Heart left ventricle (tissue), 16 donors: ENCODE measurements at places on chromosomes 4 and X.

DNA sequence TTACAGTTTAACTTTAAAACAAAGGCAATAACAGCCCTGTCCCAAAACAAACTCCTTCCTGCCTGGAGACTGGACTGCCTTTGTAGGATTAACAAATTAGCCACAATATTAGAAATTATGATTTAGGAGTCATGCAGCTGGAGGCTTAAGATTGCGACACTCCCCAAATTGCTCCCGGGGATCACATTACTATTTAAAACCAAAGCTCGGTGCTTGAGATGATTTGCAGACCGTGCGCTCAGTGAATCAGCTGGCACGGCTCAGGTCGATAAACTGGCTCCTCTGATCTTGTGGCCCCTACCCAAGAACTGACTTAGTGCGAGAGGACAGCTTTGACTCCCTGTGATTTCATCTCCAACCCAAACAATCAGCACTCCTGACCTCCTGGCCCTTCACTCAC lies 829.3 kb downstream of the NLGN4X start:
- DNase-seq: no peak

GRCh38 chr4:86720508-86721068 lies 126.5 kb downstream of the PTPN13 start:
- DNase-seq: no peak

DNA sequence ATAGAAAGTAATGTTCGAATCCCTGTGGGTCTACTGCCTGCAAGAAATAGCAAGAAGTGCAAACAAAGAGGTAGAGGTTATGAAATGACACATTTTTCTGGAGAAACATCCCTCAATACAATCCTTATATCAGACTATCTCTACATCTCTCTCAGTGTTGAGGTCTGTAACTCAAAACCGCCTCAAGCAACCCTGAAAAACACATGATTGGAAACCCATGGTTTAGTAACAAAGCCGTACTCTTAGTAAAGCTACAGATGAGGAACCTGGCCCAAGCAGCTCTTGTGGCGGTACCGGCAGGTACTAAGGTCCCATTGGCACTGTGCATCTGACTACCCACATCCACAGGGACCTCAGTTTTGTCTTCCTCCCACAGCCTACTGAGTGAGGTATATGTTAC lies 53.9 kb downstream of the IRF2 start:
- DNase-seq: no peak

DNA sequence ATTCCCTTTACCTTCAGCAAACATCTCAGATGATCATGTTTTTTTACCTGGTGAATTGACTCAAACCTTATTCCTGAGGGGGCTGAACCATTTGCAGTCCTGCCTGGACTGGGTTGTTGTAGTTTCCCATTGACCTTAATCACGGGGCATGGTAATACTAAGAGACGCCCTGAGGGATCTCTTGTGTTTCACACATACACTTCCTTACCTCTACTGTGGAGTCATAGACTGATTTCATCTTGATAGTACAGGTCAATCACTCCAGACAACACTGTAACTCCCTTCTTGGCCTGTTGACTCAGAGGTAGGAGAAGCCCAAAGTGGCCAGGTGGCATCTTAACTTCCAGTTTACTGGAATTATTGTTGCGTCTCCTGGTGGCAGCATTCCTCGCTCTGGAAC lies 1064.0 kb upstream of the PCDH10 start:
- no peak for DNase-seq

DNA sequence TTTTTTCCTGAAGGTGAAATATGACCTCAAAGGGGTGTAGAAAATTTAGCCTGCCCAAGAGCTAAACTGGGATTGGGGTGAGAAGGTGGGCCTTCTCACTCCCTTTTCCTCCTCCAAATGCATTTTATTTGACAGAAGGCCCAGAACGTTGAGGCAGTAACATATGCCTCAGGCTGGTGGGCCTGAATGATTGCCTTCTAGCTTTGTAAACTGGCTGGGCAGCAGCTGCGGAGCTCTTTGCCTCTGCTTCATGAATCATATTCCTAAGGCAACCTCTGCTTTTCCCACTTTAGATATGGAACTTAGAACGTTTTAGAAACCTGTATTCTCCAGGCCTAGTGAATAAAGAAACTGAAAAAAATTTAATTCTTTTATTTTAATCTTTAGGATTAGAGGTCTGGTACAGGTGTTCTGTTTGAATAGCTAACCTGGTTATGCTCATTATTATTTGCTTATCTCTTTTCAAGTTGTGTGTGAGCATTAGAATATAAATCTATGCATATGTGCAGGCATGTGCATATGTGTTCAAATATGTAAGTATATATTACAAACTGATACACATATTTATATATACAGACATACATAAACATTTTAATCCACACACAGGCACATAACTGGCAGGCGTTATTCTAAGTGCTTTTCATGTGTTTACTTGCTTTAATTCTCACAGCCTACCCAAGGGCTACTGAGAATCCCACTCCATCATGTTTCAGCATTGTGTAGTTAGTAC lies 11.5 kb downstream of the PRDM8 start:
- no peak for DNase-seq

- DNase-seq: no peak
Measured at GRCh38 chr4:113950207-113950606, 29.2 kb downstream of the ARSJ start.

DNA sequence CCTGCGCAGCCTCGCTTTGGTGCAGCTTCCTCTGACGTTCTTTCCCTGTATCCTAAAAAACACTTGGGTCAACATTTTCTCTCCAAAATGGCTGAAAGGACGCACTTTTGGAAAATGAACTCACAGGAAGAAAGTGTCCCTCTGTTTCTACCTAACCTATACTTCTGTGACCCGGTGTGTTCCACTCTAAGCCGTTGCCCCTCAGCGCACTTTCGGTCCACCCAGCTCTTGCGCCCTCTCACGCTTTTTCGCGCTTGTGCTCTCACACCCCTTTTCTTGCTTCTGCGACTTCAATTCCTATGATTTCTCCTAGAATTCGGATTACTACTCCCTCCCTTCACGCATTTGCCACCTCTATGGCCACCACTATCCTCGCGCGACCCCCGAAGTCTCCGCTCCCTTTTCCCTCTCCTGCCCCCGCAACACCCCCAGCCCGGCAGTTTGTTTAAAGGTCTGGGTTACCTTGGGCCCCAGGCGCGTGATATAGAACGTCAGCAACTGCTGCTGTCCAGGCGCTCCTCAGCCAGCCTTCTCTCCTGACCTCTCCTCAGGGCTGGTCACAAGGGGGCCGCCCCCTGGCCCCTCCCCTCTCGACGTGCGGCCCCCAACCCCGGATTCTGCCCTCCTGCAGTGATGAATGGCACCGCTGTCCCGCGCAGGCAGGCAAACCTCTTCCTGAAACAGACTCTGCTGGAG lies at the start of gene USP51:
Gene USP51 (minus strand): TSS at position 535 of the 696 bp plus-strand sequence. CDS start 909 bp downstream, outside the sequence.
- DNase-seq: peak; percentile 46

DNA sequence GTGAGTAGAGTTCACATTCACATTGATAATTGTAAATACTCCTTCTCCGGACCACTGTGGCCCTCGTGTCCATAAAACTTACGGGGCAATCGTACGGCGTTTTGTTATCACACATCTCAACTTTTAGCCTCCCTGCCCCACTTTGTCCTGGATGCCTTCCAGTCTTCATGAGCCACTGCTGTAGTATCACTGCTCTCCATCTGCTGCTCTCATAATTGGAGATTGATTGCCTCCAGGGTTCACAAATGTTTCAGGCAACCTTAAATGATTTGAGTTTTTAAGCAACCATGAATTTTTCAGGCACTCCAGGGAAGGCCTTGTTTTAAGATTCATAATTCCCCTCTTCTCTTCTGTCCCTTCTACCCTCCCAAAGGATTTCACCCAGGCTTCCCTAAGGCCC lies 28.4 kb downstream of the ALPK1 start:
- DNase-seq: no peak

- no peak for DNase-seq
Measured at GRCh38 chrX:145919400-145919799, 101.8 kb downstream of the SLITRK2 start.

- no peak for DNase-seq
Measured at GRCh38 chr4:4289597-4289940, 385 bp downstream of the LYAR start.

GRCh38 chr4:155143512-155143911 lies 64.9 kb upstream of the NPY2R start:
- no peak for DNase-seq

DNA sequence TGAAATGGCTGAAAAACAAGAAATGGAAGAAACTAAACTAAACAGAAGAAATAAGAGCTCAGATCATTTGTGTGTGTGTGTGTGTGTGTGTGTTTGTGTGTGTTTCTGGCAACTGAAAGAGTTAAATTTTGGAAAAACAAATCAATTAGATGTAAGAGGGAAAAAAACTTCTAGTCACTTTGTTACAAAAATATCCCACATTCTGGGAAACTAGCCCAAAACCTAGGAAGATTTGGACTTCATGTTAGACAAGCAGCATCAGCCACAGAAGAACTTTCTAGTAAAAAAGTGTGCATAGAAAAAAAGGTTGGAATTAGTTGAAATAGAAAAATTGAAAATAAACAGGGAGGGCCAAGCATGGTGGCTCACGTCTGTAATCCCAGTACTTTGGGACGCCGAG lies 111.6 kb upstream of the PRKG2 start:
- no peak for DNase-seq

GRCh38 chr4:84496706-84497503 lies 2.2 kb downstream of the NKX6-1 start:
- no peak for DNase-seq

- no peak for DNase-seq
Measured at GRCh38 chrX:69133921-69134542, 31.2 kb downstream of the PJA1 start.

- DNase-seq: no peak
Measured at GRCh38 chr4:30920043-30920442, 199.9 kb downstream of the PCDH7 start.

- DNase-seq: no peak
Measured at GRCh38 chr4:113142351-113142750, 92.9 kb downstream of the ANK2 start.

DNA sequence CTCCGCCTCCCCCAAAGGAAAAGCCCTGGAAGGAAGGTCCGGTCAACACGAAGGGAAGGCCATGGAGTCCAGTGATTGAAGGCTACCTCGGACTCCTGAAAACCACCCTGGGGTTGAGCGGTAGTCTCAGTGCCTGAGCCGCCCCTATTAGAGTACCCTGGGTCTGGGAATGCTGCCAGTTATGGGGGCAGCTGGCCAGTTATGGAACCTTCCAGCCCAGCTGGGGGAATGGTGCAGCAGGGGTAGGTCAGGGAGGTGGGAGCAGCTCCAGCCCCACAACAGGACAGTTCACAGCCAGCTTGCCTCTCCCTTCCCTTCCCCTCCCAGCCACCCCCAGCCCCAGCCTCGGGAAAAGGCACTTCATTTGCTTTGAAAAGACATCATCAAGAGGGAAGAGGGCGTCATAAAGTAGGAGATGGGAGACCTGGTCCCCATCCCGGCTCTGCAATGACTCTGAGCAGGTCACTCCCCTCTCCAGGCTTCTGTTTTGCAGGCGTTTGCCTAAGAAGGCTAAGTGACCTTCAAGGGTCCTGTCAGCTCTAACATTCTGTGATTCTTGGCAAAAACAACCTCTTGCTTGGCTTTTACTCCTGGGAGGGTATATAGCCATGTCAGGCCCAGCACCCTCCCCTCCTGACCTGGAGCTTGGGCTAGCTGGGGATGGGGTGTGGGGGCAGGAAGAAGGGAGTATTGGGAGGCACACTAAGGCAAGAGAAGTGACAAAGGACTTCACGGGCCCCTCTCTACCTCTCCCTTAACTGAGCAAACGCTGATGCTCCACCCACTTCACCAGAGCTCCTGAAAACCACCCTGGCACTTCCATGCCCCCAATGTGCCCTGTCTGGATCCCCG lies 8.0 kb downstream of the APLN start:
- no peak for DNase-seq

GRCh38 chr4:26150948-26151347 lies 169.9 kb upstream of the RBPJ start:
- no peak for DNase-seq

GRCh38 chrX:63349307-63349706 lies 1.8 kb downstream of the SPIN4 start:
- no peak for DNase-seq
